Effector CD4-positive, alpha-beta T cell (primary cell): ENCODE measurements at places on chromosomes 3 and 15.

- no peak for DNase-seq
Observed at GRCh38 chr15:32878342-32878741, 160.5 kb downstream of the GREM1 start.

- no peak for DNase-seq
Observed at GRCh38 chr3:60809857-60810610, 441.2 kb downstream of the FHIT start.

GRCh38 chr3:188166441-188166840 is 12.5 kb downstream of the LPP start:
- no peak for DNase-seq

DNA sequence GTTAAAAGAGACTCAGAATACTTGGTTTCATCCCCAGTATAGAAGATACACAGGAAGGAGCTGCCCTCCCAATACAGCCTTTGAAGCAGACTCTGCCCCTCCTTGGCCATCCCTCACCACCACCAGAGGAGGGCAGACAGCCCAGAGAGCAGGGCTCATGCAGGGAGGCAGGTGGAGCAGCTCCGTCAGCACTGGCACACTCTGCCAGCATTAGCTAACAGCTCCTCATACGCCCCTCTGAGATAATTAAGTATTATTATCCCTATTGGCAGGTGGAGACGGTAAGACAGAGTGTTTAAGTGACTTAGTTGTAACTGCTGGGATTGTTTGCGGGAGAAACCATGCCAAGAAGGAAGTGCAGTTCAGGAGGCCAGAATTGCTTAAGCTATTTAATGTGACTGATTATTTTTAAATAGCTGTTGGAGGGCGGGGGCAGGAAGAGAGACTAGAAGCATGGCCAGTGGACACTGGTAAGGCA is 434.0 kb downstream of the EPHB1 start:
- no peak for DNase-seq

DNA sequence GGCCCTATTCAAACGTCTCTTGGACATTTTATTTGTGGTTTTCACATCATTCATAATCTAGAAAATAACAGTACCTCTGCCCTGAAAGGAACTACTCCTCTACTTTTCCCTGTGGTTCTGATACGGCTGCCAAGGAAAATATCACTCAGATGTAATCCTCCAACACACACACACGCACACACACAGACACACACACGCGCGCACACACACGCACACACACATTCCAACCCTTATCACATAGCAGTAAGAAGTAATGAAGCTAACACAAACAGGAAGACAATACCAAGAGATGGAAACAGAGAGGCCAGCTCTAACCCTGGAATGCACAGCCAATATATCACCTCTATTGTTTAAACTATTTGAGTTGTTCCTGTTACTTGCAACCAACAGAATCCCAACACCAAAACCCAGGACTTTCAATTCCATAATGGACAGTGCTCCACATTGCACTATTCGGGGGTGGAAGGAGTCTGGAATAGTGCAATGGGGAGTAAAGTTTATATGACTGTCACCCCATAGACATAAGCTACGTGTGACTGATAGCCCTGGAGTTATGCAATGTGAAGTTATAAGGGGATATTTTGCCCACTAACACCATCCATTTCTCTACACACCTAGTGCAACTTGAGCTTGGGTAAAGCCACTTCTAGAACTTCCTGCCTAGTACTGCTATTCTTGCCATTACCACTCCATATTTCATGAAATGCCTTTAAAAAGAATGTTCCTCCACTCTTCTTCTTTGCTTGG is 71.3 kb upstream of the FNDC3B start:
- DNase-seq = no peak

DNA sequence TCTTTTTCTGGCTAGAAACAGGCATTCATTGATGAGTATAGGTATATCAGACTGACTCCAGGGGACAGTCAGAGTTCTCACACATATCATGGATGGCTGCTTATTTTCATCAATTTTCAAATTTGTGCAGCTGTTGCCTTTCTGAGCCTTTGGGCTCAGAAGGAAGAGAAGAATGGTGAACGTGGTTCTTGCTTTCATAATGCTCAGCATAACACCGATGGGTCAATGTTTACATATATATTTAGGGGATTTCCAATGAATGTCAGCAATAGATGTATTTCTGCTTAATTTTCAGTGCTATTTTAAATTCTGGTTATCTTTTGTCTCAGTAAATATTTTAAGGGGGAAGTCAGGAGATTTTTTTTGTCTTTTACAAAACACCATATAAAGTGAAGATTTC is 581.4 kb upstream of the DPPA4 start:
- no peak for DNase-seq

GRCh38 chr15:94322141-94322540 is 90.8 kb downstream of the MCTP2 start:
- no peak for DNase-seq

DNA sequence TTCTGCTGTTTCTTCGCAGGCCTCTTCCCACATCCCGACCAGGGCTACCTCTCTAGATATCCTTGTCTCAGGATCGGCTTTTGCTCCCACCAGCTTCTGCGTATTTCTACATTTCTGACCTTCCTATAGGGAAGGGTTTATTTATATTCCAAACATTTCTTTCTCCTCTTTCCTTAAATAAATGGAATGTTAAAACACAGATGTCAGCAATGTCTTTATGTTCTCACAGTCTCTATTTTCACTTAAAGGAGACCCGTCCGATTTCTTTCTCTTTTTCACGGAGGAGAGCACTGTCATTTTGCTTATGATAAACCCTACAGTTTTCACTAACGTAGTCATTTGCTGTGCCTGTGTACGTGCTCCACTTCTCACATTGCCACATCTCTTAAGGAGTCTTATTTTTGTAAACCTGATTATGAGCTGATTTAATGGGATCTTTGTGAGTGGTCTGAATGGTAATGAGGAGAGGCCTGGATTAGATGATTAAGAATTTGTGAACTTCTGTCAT is 630 bp downstream of the KIF15 start:
- no peak for DNase-seq

DNA sequence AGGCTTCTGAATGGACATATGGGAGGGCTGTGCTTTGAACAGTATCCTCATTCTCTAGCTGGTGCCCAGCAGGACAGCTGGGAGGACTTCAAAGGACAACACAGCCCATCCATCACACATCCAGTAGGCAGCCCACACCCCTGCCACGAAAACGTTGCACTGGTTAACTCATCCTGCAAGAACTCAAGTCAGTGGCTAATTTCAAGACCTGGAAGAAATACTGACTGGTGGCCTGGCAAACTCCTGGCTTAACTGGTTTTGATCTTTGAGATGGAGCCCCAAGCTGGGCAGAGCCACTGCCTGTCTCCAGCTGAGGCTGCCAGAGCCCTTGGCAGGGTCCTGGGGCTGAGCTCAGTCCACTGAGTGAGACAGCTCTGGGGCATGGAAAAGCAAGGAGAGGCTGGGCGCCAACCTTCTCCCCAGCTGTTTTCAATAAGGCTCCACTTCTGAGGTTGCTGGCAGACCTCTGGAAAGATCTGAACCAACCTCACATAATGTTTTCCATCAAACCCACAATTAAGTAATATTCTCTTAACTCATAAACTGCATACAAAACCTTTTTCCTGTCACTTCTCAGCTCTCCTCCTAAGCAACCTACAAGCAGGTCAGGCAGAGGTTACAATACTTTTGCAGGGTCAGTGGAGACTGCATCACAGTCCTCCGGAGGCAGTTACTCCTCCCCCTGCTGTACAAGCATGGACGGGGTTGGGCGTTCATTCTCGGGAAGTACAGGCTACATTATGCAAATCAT is 110.3 kb downstream of the MYLK start:
- no peak for DNase-seq

DNA sequence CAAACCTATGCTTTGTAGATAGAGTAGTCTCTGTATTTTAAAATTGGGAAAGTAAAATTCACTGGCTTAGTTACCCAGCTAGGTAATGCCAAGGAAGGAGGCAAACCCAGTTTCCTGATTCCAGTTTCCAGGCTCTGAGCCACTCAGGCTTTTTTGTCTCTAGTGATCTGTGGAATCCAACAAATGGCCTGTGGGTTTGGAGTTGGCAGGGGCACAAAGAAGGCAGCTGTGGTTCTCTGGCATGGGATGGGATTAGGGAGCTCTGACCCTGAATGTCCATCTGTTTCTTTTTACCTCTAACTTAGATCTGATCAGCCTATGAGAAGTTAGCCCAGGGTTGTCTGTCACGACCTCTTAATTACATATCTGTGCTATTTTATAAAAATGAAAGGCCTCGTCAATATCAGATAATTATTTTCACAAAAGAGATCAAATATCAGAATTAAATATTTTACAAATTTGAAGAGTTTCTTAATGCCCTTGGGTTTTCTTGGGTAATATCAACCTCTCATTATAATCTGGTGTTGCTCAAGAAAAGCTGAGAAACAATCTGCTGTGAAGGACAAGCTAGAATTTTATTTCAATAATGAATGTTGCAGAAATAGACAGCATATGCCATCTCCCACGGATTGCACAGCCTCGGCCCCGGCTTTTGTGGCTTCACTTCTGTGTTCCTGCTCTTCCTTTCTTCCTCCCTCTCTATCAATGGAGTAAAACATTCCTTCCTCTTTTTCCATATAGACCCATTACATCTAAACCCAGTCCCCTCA is 63.7 kb upstream of the DAZL start:
- DNase-seq = no peak

DNA sequence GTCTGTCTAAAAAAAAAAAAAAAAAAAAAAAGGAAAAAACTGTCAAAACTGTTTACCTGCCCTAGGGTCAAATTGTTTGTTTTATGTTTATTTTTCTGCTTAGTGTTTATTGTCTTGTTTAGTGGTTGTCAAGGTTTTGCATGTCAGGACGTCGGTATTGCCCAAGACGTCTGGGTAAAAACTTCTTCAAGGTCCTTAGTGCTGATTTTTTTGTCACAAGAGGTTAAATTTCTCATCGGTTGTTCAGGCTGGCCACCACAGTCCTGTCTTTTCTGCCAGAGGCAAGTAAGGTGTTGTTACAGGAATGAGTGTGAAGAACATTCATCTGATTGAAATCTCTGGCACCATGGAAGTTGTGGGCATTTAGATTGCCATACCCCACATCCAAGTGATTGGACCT is 7.0 kb downstream of the DET1 start:
- no peak for DNase-seq

- no peak for DNase-seq
Observed at GRCh38 chr3:29759411-29760225, 478.7 kb downstream of the RBMS3 start.

- DNase-seq = no peak
Observed at GRCh38 chr3:17187589-17188184, 302.9 kb downstream of the PLCL2 start.

DNA sequence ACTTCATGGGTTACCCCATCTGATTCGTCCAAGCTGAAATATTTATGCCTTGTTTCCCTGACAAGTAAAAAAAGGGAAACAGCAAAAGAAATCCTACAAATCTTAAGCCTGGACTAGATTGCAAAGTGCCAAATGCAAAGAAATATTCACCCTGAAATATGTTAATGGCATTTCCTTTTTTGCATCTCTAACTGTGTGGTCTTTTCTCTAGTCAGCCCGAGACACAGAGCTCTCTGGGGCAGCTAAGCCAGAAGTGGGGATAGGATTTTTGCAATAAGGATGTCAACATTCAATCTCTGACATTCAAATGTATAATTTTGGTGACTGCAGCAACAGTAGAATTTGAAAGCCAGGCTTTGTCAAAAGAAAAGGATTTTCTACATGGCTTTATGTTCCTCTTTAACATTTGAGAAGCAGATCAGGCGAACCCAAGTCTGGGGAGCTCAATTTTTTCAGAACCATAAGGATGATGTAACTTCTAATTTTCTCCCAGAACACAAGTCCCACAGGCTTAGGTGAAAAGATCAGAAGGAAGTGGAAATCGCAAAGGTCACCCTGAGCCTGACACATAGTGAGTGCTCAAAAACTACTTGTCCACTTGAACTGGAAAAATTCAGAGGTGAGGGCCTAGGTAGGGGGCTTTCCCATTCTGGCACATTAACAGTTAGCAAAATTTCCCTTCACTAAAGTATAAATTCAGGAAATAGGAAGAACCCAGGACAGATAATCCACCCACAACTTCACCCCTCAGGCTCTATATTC is 28.2 kb upstream of the KCNMB3 start:
- no peak for DNase-seq

DNA sequence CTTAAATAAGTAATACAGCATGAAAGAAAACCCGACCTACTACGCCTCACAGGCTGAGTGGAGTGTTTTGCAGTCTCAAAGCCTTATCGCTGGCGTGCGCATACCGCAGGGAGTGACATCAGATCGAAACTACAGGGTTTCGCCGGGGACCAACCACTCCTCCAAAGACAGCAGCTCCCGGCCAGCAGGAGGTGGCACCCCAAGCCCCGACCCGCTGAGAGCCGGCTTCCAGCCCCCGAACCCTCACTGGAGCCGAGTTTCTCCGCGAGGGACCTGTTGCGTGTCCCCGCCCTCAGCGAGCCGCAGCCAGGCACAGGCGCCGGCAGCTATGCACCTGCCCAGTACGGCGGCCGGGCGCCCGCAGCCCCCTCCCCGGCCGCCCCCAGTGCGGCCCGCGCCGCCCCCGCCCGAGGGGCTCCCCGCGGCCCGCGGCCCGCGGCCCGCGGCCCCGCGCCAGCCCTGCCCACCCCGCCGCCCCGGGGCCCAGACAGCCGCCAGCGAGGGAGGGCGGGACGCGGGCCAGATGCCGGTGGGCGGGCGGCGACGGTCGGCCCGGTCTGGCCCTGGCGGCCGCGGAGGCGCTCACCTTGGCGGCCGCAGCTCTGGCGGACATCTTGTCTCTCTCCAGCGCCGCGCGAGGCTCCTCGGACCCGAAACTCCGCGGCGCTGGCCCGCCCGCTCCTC is 710 bp downstream of the TJP1 start:
- DNase-seq = no peak

DNA sequence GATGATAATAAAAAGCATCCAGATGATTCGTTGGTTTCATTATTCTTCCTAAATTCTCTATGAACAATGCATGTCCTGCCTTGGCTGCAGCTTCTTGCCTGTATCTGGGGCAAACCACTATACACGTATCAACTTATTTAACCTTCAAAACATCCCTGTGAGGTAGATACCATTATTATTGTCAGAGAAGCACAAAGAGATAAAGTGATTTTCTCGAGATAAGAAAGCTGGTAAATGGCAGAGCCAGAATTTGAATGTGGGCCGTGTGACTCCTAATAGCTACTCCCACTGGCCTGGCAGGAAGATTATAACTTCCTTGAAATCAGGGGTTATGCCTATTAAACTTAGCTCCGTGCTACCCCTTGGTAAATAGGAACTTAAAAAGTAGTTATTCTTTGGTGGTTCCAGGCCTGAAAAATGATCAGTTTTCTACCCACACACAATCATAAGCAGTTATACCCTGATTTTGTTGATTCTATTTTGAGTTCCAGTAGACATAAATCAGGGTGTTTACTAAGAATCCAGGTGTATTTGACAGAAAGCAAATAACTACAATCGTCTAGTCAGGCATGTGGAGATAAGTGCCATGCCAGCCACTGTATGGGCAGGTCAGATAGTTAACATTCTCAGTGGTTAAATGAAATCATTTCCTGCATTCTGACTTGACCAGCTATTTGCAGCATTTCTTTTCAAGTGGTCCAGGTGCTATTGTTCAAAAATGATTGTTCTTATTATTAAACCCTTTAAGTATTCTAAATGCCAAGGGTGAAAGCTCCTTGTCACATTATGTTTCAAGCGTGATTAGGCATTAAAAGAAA is 99.2 kb upstream of the LRRN1 start:
- no peak for DNase-seq

- DNase-seq = no peak
Observed at GRCh38 chr3:189927975-189928895, 192.5 kb downstream of the P3H2 start.
